ENCODE measurements at places on chromosomes 5 and 9.

- no peak for DNase-seq
Observed at GRCh38 chr9:95018099-95018936, 291.8 kb downstream of the AOPEP start.

GRCh38 chr5:141042555-141042954 lies 8.6 kb upstream of the PCDHB1 start:
- no peak for DNase-seq

DNA sequence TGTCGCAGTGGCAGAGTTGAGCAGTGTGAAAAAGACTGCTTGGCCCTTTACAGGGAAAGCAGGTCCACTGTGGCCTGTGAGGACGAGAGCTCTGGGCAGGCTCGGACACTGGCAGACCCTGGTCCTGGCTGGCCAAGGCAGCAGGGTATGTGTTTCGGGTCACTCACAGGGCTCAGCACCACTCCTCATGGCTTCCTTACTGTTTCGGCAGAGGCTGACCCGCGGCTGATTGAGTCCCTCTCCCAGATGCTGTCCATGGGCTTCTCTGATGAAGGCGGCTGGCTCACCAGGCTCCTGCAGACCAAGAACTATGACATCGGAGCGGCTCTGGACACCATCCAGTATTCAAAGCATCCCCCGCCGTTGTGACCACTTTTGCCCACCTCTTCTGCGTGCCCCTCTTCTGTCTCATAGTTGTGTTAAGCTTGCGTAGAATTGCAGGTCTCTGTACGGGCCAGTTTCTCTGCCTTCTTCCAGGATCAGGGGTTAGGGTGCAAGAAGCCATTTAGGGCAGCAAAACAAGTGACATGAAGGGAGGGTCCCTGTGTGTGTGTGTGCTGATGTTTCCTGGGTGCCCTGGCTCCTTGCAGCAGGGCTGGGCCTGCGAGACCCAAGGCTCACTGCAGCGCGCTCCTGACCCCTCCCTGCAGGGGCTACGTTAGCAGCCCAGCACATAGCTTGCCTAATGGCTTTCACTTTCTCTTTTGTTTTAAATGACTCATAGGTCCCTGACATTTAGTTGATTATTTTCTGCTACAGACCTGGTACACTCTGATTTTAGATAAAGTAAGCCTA lies 15.7 kb downstream of the SQSTM1 start:
- DNase-seq, result no peak

- no peak for DNase-seq
Observed at GRCh38 chr5:151357097-151357496, 9.7 kb upstream of the SLC36A2 start.

DNA sequence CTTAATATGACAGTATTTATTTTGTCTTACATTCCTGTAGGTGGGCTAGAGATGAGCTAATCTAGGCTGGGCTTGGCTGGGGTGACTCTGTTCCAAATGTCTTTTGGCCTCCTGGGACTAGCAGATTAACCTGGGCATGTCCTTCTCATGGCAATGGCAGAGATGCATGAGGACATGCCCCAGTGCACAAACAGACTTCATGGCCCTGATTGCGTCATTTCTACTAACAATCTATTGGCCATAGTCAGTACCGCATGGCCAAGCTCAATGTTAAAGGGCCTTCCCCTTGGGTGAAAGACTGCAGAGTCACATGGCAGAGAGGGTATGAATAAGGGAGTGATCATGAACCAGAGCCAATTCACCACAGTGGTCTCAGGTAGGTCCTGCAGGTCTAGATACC lies 313.4 kb downstream of the MSX2 start:
- DNase-seq, result no peak

DNA sequence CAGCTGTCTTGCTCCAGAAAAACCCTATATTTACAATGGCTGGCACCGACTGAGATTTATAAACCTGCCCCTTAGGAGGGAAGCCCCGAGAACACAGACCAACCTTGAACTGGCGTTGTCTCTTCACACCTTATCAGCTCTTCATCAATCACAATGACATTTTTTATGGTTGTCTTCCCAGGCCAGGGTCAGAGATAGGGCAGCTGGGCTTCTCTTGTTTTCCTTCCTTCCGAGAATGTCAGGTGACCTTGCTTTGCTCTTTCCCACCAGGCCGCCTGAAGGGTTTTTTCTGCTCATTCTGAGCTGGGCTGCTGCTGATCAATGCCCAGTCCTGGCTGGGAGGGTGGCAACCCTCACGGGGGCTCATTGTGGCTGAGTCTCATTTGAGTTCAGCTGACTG lies 619.1 kb downstream of the CCDC171 start:
- no peak for DNase-seq

DNA sequence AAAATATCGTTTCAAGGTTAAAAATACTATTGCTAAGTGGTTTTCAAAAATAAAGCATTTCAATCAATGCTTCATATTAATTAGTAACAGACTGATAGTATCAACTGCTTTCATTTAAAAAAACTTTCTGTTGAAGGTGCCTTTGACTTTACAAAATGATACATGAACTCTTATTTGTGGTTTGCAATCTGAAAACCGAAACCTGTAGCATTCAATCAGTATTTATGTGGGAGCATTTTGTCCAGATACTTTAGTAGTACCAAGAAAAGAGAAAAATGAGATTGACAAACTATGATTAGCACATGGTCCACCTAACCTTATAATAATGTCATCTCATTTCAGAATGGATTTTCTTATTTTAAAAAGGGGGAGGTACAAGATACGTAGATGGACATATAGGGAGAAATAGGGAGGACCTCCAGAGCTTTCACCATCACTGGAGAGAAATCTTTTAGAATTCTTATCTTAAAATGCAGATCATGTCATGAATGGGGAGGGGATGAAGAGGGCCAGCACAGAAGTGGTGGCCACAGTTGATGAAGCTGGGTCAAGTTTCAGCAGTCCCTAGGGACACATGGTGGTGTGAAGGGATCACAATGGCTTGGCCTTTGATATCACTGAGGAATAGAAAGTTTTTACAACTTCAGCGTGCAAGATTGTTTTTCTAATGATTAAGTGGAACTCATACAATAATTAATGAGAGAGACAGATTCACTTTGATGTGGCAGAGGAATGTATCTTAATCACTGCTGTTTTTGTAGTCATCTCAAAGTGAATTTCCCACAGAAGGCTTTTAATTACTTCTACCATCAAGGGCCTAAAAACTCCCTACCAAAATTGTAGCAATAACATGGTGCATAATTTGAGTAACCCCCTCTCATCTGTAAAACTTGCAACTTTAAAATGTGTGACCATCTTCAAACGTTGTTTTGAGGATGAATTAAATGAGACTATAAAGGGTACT lies 322.3 kb upstream of the EDIL3 start:
- DNase-seq, result no peak

GRCh38 chr5:62671479-62671878 lies 92.9 kb downstream of the LRRC70 start:
- no peak for DNase-seq

DNA sequence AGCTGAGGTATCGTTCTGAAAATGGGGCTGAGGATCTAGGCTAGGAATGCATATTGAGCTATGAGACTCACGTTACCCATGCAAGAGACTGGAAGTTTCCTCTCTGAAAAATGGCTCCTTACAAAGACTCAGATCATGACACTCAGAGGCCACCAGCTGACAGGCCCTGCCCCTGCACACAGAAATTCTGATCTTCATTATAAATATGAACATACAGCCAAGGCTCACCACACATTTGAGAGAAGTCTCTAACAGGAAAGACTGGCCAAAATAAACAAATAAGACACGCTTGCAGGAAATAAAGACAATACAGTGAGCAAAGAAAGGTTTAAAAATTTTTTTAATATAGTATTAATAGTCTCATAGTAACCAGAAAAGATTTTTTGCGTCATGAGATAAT lies 365.9 kb downstream of the NFIB start:
- DNase-seq, result no peak

- no peak for DNase-seq
Observed at GRCh38 chr5:57889558-57889957, 406.9 kb upstream of the ACTBL2 start.

GRCh38 chr9:86598411-86599239 lies 244.4 kb upstream of the TUT7 start:
- no peak for DNase-seq

DNA sequence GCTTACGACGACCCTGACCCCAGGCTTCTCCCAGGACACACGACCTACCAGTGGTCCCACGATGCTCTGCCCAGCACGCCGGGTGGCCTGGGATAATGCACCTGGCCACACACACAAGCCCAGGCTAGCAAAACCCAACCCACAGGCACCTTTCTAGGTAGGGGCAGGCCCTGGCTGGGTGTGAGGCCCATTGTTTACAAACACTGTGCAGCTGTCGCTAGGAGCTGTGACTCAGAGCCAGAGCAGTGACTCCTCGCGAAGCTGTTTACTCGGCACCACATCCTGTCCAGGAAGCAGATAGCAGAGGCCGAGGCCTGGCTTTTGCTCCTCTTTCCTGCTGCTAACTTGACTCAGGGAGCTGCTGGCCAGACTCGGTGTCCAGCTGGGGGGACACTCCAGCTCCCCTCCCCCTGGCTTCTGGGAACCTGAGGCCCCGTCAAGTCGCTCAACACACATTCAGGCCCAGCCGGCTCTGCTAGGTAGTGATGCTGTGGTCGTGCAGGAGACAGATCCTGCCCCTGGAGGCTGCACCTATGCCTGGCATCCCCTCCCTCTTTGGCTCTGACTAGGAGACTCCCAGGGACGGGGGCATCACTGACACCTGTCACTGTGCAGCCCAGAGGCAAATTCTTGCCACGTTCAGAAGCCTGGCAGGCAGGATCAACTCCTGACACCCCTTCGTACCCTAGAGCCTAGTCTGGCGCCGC lies 12.8 kb upstream of the RALGDS start:
- DNase-seq, result peak; percentile 18

DNA sequence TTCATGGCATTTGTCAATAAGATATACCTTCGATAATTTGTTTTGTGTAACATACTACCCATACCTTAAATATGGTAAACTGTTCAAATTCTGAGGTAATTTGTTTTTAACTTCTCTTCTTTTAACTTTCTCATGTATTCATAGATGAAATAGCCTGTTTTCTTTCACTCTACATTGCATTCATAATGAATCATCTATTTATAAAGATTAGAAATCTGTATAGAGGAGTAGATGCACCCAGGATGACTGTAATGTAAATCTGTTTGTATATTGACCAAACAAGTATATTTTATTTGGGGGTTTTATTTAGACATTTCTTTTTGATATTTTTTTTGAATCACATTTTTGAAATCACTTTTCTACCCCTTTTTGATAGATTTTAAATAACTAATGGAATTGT lies 144.6 kb downstream of the CD180 start:
- no peak for DNase-seq

DNA sequence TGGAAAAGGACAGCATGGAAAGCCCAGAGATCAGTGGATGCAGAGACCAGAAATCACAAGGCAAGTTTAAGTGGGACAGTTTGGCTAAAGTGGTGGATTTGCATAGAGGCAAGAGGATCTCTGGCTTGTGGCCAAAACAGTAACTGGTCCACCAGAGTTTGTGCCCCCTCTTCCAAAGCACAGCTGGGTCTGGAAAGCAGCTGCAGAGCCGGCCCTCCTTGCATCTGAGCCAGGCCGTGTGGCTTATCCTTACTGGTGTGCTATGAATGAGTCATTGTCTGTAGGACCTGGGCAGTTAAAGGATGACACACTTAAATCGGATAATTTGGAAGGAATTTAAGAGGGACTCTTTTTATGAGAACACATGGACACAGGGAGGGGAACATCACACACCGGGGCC lies 146.6 kb downstream of the PIP5K1B start:
- no peak for DNase-seq

DNA sequence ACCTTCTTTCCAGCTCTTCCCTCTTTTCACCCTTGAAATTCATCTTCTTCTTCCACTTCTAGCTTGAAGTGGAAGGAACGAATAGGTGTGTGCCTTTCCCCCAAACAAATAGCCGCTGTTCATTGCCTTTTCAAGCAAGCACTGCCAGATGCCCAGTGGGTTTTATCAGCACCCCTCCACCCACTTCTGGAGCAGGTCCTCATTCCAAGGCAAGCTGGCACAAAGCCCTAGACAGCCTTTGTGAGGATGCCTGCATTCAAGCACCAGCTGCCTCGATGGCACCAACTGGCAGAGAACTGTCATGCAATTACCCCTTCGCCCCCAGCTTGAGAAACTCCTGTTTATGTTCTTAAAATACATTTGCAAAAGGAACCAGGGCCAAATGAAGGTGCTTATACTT lies 36.5 kb downstream of the SERINC5 start:
- no peak for DNase-seq

All from NCI-H526 (cell line).